Gastroesophageal sphincter (tissue), 4 donors: ENCODE measurements at places on chromosomes 13 and 19. TPM values are rescaled to one million over a fixed set of nuclear protein-coding genes. Genes with fewer than 3 reads are reported as not detected.

- no peak for ATAC-seq
These were observed 418.9 kb downstream of the DIAPH3 start for GRCh38 chr13:59744747-59745391.

- ATAC-seq = no peak
These were observed 16.4 kb upstream of the PRR19 start for GRCh38 chr19:42285541-42285941.

Gene SPART
- total RNA-seq = 113 TPM

DNA sequence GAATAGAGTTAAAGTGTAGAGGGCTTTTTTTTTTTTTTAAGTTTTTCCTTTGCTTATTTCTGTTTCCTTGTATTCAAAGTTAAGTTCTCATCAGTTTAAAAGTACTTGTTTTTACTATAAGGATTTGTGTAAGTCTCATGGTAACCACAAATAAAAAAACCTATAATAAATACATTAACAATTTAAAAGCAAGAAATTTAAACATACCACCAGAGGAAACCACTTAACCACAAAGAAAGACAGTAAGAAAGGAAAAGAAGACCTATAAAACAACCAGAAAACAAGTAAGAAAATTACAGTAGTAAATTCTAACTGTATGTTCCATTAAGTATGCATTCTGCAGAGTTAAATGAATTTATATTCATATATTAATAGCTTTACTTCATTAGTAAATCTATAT, 999.1 kb upstream of the ATXN8OS start:
- no peak for ATAC-seq

DNA sequence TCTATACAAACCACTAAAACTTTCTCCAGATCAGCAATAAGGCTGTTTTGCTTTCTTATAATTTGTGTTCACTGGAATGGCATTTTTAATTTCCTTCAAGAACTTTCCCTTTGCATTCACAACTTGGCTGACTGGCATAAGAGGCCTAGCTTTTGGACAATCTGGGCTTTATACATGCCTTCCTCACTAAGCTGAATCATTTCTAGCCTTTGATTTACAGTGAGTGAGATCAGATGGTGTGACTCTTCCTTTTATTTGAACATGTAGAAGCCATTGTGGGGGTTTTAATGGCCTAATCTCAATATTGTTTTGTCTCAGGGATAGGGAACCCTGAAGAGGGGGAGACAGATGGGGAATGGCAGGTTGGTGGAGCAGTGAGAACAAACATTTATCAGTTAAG, 82.7 kb downstream of the FOXO1 start:
- ATAC-seq = no peak

- ATAC-seq = no peak
These were observed 24.3 kb downstream of the DZIP1 start for GRCh38 chr13:95620030-95620824.

GRCh38 chr19:35153701-35154524, 622 bp upstream of the FXYD5 start:
- peak; percentile 28 for ATAC-seq

- no peak for ATAC-seq
These were observed 6.4 kb upstream of the KLK6 start for GRCh38 chr19:50975766-50976165.

Gene LYPD3
- total RNA-seq = 0.39 TPM

Gene C19orf33
- 7.9 TPM for total RNA-seq

DNA sequence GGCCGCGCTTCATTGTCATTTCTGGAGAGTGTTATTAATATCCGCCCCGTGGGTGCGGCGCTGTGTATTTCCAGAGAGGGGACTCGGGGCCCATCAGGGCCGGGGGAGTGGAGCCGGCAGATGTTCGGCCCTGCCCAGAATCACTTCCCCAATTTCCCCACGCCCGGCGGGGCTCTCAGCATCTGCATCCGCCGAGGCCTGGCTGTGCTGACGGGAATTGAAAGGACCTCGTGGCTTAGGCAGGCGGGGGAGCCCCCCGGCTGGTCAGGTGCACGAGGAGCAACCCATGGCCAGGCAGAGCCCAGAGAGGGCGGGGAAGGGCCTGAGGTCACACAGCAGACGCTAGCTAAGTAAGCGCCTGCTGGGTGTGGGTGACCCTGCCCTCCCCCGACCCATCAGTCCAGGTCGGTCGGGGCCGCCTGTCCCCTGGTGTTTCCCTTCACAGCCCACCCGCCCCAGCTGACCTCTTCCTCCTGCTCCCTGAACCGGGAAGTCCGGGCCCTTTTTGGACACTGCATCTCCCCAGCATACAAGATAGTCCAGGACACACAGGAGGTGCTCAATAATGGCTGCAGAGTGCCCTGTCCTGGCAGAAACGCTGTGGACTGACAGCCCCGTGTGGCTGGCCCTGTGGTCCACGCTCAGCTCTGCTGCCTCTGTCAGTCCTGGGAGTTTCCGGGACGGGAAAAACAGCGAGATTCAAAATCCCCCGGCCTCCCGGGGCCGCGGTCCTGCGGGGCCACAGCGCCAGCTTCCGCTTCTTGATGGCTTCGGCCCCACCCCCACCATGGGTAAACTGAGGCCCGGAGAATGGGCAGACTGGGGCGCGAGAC, 22.1 kb downstream of the ARID3A start:
- ATAC-seq = peak; percentile 79

Gene POGLUT2
- total RNA-seq = 7.4 TPM
